ENCODE measurements at places on chromosomes 16 and 17.

GRCh38 chr16:69064124-69064763 is 41.2 kb upstream of the HAS3 start:
- DNase-seq = no peak

- DNase-seq = no peak
These were observed 39.9 kb upstream of the IRX6 start for GRCh38 chr16:55283812-55284717.

DNA sequence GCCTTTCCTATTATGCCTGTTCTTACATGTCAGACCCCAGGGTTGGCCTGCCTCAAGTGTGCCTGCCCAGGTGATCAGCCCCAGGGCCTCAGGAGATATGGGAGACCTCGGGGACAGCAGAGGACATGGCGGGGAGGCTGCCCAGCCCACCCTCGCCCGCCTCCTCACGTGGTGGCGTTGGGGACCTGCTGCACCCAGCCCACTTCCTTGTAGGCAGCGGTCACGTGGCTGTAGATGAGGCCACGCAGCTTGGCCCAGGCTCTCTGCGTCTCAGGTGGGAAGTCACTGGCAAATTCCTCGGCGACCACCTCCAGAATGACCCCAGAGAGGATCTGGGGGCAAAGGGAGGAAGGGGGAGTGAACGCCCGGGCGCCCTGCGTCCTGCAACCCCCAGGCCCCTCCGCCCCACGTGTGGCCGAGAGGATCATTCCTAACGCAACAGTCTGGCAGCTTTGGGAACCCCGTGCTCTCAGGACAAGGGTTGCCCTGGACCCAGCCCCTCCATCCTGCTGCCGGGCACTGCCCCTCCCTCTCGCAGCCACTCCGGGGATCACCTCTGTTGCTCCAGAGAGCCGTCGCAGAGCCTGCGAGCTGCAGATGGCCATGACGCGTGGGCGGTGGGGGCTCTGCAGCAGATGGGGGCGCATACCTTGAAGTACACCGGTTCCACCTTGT is 6.6 kb downstream of the CYGB start:
- no peak for DNase-seq

GRCh38 chr16:31224092-31224955 is 7.4 kb upstream of the PYDC1 start:
- DNase-seq = no peak

GRCh38 chr17:9371019-9371418 is 204.6 kb downstream of the STX8 start:
- DNase-seq = peak; percentile 93

DNA sequence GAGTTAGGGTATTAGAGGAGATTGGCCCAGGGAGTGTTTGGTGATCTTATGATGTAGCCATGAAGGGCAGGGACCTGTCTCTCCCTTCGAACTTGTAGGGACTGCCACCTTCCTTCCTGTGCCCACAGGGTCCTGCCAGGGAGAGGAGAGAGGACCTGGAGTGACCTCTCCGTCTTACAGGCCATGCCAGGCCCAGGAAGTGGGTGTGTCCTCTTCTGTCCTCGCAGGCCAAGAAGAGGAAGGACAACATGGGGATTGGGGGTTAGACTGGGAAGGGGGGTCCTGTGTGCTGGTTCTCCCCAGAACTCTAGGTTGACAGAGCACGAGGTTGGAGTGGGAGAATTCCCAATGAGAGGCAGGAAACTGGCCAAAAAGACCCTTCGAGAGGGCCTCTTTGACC is 43.4 kb upstream of the TAC4 start:
- no peak for DNase-seq

GRCh38 chr16:77298418-77299360 is 99.5 kb downstream of the SYCE1L start:
- peak; percentile 93 for DNase-seq

GRCh38 chr16:5885521-5885920 is 787.9 kb upstream of the EEF2KMT start:
- DNase-seq = no peak

DNA sequence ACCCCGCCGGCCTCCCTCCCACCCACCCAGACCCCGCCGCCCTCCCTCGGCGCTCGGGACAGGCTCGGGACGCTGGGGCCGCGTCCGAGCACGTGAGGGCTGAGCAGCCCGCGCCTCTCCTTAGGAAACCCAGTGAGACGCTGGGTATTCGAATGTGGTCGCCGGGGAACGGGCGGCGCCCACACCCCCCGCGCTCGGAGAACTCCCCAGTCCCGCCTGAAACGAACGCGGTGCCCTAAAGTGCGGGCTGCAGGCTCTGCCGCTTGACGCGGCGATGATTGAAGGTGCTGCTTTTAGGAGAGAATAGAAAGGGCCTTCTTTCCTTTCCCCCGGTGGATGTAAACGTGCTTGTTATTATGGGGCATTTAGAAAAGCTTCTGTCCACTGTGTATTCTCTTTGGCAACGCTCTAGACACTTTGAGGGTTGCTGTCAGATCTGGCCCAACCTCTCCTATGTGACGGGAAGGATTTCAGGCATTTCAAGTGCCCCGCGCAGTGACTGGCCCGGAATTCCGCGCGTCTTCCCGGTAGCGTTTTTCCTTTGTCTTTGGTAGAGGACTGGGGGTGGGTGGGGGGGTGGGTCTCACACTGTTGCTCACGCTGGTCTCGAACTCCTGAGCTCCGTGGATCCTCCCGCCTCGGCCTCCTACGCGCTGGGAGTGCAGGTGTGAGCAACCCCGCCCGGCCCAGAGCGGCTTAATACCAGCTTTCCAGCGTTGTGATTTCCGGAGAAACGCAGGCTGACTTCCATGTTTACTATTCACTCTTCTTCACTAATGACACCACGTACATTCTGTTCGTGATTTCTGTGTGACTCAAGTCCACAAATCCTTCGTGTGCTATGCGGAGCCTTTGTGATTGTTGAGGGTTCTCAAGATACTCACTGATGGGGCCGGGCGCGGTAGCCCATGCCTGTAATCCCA is 21.8 kb upstream of the FOXK2 start:
- DNase-seq = peak; percentile 80

- DNase-seq = no peak
These were observed 8.0 kb downstream of the TLCD3A start for GRCh38 chr17:740240-741017.

- DNase-seq = no peak
These were observed 4.5 kb downstream of the FBXL19 start for GRCh38 chr16:30927789-30928378.

GRCh38 chr17:74466111-74466827 is at the start of gene CD300A:
CD300A (plus strand) TSS chr17:74466634; CDS start chr17:74466704, 70 bp downstream.
- DNase-seq = no peak

DNA sequence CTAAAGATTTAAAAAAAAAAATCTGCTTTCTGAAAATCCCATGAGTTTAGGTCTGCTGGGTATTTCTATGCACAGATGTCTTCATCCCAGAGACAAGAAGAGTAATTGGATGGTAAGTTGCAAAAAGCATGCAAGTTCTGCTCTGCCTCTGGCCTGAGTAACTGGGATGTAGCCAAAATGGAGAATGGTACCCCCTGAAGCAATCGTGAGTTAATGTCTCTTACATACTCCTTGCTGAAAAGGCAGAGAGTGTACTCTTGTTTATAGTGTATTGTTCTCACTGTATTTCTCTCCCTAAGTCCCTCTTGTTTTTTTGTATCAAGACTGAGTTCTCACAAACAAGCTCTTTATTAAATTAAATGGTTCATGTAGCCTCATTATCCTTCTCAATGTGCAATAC is 259.0 kb downstream of the IRX3 start:
- DNase-seq = no peak

DNA sequence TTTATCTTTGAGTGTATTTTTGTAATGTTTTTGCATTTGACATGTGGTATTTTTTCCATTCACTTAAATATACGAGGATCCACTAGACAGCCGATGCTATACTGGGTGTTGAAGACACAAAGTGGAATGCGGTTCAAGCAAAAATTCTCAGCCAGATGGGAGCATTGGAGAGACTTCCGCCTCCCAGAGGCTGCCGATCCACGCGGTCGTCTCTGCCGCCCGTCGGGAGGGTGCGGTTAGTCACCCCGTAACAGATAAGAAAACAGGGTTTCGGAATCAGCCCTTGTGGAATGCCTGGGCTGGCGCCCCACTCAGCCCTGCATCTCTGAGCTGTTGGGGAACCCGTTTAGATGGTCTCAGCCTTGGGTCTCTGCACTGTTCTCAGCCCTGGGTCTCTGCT is 7.3 kb downstream of the GSE1 start:
- DNase-seq = no peak
